ENCODE measurements at places on chromosomes 7 and 10. TPM values are rescaled to one million over a fixed set of nuclear protein-coding genes. Genes with fewer than 3 reads are reported as not detected.

- no peaks in the 10 kb centered on the region for H3K27me3 ChIP-seq
- H3K36me3 ChIP-seq = no peaks in the 10 kb centered on the region
- no peaks in the 10 kb centered on the region for H3K4me1 ChIP-seq
- no peak overlapping the region for H3K4me3 ChIP-seq
- DNase-seq = no peak
Observed at GRCh38 chr10:80700252-80700651, 162.6 kb downstream of the SH2D4B start.

- peaks cover 19% of the 10 kb centered on the region for H3K4me1 ChIP-seq
- peaks cover 5% of the 10 kb centered on the region for H3K36me3 ChIP-seq
- peak; percentile 30 for DNase-seq
- H3K27me3 ChIP-seq = no peaks in the 10 kb centered on the region
- H3K27ac ChIP-seq = peak overlapping the region; percentile 55
- peak overlapping the region; percentile 96 for H3K4me3 ChIP-seq
Observed at GRCh38 chr10:73625004-73625883, 16.0 kb downstream of the MYOZ1 start.

DNA sequence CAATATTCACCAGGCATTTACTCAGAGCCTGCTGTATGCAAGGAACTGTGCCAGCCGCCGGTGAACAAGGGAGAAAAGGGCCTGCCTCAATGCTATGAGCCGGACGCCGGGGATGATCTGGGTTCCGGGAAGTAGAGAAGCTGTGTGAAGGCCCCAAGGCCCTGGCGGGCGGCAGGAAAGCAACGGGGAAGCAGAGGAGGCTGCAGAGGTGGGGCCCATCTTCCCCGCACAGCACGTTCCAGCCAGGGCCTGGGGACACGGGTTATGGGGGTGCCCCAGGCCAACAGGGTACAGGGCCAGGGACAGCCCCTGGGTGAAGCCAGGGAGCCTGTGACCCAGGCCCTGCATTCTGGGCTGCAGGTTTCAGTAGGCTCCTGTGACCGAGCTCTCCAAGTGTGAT lies 179.3 kb downstream of the MAD1L1 start:
- H3K4me3 ChIP-seq = no peak overlapping the region
- no peaks in the 10 kb centered on the region for H3K36me3 ChIP-seq
- H3K27me3 ChIP-seq = no peaks in the 10 kb centered on the region
- no peak overlapping the region for H3K27ac ChIP-seq

- peaks cover 9% of the 10 kb centered on the region for H3K27me3 ChIP-seq
- H3K4me1 ChIP-seq = no peaks in the 10 kb centered on the region
- H3K27ac ChIP-seq = no peak overlapping the region
- no peak for DNase-seq
- no peak overlapping the region for H3K4me3 ChIP-seq
Observed at GRCh38 chr10:21488246-21488956, 37.1 kb downstream of the SKIDA1 start.

GRCh38 chr7:106222545-106222944 lies 62.2 kb downstream of the NAMPT start:
- no peak overlapping the region for H3K27ac ChIP-seq
- H3K4me1 ChIP-seq = no peaks in the 10 kb centered on the region
- DNase-seq = no peak
- no peak overlapping the region for H3K4me3 ChIP-seq

DNA sequence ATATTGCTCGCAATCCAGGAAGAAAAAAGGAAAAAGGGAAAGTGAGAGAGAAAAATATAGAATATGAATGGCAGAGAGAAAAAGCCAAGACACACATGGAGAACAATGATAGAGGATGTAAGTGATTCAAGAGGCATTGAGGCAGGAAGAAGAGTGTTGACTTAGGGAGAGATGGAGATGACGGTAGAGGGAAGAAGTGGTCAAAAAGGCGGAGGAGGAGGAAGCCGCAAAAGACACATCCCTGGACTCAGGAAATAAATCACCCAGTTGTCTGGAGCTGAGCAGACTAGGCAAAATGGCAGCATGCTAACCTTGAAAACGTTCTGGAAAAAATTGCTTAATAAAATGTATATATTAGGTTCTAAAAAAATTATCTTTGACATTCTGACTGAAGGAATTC lies 17.7 kb upstream of the GPR37 start:
- DNase-seq = no peak
- no peaks in the 10 kb centered on the region for H3K36me3 ChIP-seq
- peaks cover 4% of the 10 kb centered on the region for H3K27me3 ChIP-seq

DNA sequence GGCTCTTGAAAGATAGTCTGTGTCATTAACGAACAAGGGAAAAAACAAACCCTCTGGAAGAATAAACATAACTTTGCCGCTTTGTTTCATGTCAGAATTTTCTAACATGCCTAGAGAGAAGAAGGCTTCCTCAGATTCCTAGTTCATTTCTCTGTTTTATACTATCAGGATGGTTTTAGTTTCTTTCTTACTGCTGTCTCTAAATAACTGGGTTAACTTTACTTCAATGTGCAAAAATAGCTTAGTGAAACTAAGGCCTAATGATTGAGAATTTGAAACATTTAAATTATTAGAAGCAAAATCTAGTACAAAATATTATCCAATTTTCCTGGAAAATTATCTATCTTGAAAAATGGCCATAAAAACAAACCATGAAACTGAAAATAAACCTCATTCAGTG lies 72.1 kb upstream of the OGDHL start:
- DNase-seq = no peak
- H3K27ac ChIP-seq = no peak overlapping the region
- no peaks in the 10 kb centered on the region for H3K4me1 ChIP-seq
- H3K4me3 ChIP-seq = no peak overlapping the region

- no peak for DNase-seq
- H3K4me3 ChIP-seq = no peak overlapping the region
- no peaks in the 10 kb centered on the region for H3K27me3 ChIP-seq
- no peaks in the 10 kb centered on the region for H3K36me3 ChIP-seq
Observed at GRCh38 chr10:12711350-12711708, 290.2 kb downstream of the CCDC3 start.

Gene WNT8B
- 0.40 TPM for total RNA-seq
